RPMI8226 (cell line): ENCODE measurements at places on chromosomes 1 and 21.

- no peak for DNase-seq
These were observed 120.0 kb upstream of the RRP15 start for GRCh38 chr1:218164930-218165700.

- no peak for DNase-seq
These were observed 75.2 kb upstream of the TEKT2 start for GRCh38 chr1:36008546-36009197.

DNA sequence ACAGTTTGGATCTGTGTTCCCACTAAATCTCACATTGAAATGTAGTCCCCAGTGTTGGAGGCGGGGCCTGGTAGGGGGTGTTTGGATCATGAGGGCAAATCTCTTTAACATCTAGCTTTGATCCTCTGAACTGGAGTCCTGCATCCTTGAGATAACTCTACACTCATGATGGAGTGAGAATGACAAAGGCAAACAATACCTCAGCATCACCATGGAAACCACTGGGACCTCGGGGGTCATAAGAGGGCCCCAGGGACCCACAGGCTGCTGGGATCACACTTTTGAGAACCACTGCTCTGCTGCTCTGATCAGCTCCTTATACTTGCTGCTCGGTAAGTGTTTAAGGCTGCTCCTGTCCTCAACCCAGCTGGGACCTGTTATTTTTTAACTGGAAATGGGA is 13.4 kb upstream of the OBSCN start:
- DNase-seq = no peak

- no peak for DNase-seq
These were observed 521 bp upstream of the CDC7 start for GRCh38 chr1:91499904-91500755.

DNA sequence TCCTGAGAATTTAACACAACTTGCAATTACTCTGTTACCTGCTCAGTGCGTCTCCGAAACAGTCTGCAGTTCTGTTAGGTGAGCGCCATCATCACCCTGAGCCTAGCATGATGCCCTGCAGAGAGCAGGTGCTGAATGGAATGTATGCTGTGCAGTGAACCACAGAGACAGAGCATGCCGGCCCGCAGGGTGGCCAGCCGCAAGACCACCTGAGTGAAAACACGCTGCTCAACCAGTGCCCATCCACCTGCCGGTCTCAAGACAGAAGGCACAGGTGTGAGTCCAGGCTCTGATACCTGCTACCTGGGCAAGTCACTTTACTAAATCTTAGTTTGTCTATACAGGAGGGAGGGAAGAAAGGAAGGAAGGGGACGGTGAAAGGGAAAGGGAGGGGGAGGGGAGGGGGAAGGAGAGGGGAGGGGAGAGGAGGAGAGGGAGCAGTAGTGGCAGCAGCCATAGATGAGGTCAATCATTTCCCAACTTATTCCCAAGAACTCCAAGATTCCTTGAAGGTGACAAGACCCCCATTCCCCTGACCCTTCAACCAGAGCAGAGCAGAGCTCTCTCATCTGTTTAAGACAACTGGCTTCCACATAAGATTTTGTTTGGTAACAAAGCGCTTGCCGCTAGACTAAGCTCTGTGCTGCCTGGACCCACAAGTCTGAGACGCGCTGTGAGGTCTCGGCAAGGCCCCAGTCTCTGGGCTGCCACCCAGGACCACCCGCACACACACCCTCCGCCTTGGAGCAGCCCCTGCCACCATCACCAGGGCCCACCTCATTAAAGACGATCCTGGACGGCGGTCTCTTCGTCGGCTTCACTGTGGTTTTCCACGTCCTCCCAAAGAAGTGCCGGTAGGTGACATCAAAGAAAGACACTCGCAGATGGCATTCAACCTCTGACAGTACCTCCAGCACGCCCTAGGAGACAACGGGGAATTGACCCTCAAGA is 14.5 kb downstream of the NPHP4 start:
- DNase-seq = no peak

GRCh38 chr1:84298684-84299535 is 2.6 kb upstream of the SAMD13 start:
- DNase-seq = peak; percentile 3

GRCh38 chr1:160451859-160452232 is 51.5 kb downstream of the VANGL2 start:
- DNase-seq = no peak

DNA sequence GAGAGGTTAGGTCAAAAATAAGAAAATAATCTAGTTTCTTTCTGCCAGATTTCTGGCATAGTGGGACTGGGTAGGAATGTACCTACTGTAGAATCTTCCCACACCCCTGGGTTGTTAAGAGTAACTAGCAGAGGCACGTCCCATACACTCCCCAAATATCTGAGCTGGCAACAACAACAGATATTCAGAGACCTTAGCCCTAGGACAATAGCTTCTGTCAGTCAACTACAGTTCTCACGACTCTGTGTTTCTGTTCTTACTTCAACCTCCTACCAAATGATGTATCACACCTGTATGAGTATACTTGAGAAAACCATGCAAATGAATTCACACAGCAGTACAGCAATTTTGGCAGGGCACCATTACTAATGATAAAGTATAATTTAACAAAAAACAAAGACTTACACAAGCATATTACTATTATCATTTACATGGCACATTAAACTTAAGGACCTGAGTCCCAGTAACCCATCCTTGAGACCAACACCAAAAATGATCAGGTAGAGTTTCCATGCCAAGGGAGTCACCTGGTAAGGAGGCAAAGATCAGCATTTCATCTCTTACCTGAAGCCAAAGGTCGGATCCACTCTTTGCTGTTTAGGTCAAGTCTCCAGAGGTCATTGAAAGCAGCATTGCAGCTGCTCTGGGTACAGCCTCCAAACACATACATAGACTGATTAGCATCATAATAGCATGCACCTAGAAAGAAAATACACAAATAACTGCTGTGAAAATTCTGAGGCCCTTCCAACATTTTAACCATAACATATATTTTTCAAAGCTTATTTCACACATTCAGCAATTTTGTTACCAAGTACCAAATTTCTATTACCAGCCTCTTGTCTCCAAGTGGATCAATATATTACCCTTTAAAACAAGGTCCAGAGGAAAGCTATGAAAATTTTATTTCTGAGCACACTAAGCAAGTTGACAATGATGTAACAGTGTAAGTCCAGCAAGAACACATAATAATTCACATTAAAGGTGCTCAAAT is 57.5 kb upstream of the CPLANE2 start:
- no peak for DNase-seq

- DNase-seq = peak; percentile 92
These were observed 16.9 kb downstream of the ATG4C start for GRCh38 chr1:62800825-62801306.

DNA sequence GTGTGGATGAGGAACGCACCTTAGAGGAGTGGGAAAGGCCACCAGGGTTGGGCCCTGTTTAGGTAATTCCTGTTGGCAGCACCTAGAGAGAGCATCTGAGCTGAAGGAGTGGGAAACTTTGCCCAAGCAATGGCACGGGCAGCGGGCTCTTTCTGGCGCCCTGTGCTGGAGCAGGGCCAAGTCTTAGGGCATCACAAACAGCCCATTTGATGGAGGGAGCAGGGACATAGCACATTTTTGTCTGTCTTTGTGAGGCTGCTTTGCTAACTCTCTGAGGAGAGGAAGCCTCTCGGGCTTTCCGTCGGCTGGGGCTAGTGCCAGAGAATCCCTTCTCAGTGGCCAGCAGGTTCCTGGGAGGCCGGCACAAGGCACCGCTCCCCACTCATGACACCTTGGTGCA is 22.5 kb upstream of the CNTN2 start:
- DNase-seq = no peak

DNA sequence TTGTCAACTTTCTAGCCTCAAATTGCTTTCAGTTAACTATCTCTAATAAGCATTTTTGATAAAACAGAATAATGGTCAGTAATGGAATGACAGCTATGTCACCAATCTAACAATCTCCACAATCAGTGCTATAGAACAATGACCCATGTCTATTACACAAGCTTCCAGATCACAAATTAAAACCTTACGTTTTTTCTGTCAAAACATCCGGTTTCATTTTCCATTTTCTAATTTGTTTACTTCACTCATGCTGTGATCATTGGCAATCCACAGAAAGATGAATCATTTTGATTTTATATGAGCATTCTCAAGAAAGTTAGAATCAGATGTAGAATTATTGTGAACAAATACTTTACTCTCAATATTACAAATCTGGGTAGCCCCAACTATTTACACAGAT is 80.3 kb downstream of the KCNT2 start:
- no peak for DNase-seq

DNA sequence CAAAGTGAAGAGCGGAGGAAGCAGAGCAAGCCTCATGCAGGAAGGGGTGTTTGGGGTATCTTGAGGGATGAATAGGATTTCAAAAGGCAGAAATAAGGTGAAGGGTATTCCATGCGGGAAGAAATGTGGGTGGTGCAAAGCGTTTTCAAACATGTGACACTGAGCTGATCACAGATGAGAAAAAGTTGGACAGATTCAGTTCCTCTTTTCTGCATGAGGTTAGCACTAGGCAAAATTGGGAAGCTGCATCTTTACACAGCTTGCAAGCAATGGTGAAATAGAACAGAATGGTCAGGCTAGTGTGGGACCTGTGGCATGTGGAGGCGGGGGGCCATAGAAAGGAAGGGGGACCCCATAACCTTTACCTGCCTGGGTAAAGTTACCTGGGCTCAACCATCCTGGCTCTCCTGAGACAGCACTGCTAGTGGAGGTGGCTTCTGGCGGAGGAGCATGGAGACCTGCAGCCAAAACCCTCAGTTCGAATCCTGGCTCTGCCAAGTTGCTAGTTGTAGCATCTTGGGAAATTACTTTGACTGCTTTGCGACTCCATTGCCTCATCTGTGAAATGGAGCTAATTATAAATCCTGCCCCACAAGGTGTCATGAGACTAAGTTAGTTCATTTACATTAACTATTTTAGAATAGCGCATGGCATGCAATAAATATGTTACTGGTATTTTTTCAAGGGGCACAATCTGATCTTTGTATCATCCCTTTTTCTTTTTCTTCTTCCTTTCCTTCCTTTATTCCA is 16.4 kb downstream of the KCNA10 start:
- peak; percentile 46 for DNase-seq

- DNase-seq = no peak
These were observed 11.0 kb upstream of the ZNF691 start for GRCh38 chr1:42835422-42835821.

- DNase-seq = no peak
These were observed 55.5 kb upstream of the DNAJC6 start for GRCh38 chr1:65253800-65254319.

DNA sequence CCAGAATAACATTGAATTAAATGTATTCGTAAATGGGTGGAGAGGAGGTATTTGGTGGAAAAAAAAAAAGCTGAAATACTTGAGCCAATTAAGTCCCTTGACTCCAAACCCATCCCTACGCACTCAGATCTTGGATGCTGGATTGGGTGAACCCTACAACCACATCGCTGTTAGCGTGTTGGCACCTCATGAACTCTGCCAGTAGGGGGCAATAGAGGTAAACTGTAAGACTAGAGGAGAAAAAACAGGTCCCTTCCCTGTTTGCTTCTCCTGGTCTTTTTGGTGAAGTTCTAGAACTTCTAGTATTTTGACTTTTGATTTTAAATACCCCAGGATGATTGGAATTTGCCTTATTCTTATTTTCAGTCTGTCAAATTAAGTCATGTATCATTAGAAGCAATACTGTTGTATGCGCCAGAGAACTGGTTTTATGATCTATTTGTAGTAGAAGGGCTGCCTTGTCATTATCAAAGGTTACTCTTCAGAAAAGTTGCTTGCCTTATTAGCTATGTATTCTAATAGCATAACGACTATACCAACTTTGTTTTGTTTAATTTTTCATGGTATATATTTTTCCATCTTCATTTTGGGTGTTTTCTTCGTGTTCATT is 1.9 kb upstream of the OR13G1 start:
- peak; percentile 70 for DNase-seq

DNA sequence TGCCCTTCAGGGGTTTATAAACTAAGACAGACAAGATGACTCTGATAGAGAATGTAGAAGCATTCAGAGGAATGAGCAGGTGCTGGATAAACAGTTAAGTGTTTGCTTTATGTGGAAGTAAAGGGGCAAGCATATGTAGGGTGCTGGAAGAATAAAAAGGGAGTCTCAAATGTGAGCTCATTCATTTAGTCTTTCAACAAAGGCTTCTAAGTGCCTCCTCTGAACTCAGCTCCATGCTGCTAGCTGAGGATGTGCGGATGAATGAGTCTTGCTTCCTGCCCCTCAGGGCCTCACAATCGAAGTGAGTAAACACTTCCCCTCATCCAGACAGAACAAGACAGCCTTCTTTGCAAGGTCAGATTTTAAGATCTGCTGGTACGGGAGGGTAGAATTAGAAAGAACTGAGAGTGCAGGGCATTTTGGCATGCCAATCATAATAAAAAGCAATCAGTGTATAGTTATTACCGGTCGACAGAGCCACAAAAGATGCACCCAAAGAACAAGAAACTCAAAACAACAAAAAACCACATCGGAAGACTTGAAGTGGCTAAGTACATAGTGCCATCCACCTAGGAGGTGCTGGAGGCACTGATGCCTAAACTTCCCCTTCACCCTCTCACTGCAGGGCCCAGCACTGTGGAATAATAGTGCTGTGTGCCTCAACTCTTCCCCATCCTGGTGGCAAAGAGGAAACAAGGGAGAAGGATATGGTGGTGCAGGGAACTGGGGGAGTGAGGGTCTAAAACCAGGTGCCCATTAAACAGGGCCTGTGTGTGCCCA is 69.8 kb downstream of the TNR start:
- DNase-seq = no peak

DNA sequence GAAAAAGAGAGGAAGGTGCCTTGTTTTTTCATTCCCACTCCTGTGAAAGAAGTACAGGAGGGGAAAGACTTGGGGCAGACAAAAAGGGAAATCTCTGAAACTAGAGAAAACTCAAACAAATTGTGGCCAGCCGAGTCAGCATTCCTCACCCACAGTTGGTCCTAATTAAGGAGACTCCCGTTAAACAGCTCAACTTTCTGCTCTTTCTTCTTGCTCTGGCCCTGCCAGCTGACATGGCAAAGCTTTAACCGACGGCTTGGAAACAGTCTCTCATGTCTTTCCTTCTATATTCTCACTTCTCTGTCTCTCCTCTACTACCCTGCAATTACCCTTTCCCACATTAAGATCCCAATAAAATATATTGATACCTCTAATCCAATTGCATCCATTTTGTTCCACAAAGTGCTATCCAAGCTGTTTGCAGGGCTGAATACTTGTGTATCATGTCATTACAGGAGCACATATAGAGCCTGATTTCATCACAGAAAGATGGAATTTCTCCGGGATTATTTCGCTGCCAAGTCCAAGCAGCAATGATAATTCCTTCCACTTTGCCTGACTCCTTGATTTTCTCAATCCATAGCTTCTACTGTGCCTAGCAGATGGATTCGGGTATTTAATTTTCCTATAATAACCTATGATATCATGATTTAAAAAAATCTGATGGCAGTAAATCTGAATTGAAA is 65.4 kb upstream of the IPO9 start:
- peak; percentile 80 for DNase-seq

- no peak for DNase-seq
These were observed 33.8 kb downstream of the OR10J1 start for GRCh38 chr1:159473335-159473734.

DNA sequence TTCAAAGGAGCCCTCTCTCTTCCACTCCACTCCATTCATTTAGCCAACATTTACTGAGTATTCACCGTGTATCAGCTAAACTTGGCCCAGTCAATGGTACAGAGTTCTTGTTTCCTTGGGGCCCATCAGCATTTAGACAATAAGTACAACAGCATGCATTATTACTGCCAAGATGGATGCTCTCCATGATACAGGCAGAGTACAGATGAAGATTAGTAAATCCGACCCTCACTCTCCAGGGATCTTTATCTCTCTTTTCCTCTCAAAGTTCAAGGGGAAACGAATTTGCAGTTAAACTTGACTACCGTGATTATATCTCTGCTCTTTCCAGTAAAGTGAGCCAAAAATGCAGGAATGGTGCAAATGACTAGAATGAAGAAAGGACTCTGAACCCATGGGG is 184.6 kb upstream of the DUSP10 start:
- no peak for DNase-seq
